ENCODE measurements at places on chromosomes 4 and X.

DNA sequence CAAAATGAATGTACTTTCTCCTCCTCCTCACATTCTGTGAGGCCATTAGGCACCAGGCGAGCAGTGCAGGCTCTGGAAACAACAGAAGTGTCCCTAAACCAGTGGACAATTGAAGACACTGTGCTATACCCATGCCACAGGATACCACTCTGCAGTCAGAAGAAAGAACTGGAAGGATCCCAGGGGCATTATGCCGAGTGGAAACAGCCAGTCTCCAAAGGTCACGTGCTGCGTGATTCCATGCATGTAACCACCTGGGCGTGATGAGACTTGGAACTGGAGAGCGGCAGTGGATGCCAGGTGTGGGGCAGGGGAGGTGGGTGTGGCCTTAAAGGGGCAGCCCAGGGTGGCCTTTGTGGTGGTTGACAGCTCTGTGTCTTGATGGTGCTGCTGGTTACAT lies 139.4 kb downstream of the EVC2 start:
- no peak for DNase-seq

- DNase-seq = no peak
Measured at GRCh38 chr4:87947381-87948160, 27.9 kb upstream of the SPP1 start.

- DNase-seq = no peak
Measured at GRCh38 chr4:178632415-178632814, 1190.2 kb upstream of the AGA start.

DNA sequence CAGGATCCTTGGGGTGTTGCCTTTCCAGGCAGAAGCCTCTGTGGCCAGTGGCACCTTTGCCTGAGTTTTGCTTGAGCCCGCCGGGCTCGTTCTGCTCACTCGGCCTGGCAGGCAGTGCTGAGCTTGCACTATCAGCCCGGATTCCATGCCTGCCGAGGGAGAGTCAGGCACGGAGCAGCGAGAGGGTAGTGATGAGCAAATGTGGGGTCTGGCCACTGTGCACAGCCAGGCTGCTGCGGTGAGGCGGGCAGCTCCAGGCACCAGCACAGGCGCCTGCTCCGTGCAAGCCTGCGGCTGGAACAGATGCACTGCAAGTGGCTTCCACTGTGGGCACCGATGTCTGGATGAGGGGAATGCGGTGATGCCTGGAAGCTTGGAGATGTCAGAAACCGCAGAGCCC lies 619.2 kb downstream of the RAPGEF2 start:
- no peak for DNase-seq

DNA sequence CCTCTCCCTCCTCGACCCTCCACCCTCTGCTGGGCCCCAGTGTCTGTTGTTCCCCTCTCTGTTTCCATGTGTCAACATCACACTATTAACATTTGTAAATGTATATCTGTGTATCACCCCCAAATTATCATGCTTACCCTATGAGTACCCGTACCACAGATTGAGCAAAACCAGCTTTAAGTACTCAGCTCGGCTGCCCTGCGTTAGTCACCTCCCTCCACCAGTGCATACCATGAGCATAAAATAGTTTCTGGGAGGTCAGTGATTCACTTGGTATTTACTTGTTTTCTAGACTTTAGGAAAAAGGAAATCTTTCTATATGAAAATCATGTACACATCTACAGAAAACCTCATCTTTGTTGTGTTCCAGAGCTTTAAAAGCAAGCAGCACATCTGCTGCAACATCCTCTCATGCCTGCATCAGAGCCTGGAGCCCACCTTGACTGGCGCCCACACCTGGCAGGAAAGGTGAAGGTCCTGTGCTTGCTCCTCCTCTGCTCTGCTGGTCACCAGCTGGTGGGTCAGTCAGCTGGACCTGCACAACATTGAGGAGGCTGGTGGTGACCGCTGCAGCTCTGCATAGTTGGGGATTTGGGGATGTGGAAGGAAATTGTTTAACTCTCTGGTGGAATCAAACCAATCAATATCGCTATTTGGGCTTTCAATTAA lies 214.4 kb upstream of the KLF3 start:
- no peak for DNase-seq

- DNase-seq = no peak
Measured at GRCh38 chr4:155914782-155915181, 11.3 kb downstream of the TDO2 start.

DNA sequence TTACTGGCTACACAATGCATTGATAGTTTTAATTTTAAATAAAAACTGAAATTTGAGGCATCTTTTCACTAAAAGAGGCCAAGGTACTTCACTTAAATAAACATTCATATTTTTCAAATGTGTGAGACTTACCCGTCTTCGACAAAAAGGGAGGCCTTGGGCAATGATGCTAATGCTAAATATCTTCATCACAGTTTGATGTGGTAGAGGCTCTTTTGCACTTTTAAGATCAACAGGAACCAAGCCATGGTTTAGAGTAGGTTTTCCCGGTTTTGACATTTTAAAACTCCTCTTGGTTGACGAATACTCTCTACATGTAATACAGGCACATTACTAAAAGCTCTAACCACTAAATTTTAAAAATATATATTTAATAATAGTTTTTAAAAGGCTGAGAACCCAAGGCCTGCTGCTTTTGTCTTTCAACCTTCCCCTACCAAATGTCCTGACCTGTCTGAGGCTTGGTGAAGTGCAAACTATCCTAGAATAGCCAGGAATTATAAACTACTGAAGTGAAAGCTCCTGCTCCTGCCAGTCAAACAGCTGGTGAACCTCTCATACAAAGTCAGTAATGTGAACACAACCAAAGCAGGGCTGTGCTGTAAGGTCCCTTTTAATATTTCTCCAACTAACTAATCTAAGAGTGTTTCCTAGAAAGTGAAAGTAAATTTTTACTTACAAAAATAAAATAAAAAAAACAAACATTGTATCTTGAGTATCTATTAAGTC lies 153.7 kb downstream of the FBXW7 start:
- no peak for DNase-seq

DNA sequence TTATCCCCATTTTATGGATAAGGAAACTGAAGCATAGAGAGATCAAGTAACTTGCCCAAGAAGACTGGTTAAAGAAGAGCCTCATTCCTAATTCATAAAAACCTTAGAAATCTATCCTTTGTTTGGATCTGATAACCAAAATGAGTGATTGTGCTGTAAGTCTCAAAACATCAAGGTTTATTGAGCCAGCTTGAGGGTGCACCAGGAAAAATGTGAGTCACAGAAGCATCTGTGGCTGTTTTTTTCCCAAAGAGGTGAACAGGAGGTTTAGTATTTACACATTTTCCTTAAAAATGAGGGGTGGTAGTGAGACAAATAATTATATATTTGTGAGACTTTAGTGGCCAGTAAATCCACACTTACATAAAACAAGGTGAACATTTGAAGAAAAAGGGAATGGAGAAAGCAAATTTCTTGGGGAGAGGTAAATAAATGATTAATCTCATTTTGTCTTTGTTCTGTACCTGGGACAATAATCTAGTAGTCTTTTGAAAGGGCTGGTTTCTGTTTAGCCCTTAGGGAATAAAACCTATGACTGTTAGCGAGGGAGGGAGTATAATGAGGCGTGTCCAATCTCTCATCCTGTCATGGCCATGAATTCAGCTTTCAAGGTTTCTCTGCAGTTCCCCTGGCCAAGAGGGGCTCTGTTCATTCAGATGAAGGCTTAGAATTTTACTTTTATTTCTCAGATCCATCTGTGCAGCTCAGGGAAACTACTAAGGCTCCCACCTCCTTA lies 12.2 kb upstream of the FMR1 start:
- DNase-seq = no peak

DNA sequence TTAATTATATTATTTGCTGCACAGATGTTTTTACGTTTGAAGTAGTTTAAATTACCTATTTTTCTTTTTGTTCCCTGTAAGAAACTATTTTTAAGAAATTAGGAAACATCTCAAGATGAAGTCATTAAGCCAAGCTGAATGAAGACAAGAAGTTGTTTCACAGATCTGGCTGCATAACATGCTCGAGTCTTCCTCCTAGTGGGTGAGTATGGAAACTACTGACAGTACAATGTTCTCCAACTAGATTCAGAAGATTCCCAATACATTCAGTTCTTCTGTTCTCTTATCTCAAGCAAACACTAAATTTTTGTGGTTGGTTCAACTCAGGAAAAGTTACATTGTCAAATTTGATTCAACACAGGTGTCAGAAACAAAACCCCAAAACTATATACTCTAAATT lies 256.8 kb upstream of the VCX start:
- DNase-seq = no peak

DNA sequence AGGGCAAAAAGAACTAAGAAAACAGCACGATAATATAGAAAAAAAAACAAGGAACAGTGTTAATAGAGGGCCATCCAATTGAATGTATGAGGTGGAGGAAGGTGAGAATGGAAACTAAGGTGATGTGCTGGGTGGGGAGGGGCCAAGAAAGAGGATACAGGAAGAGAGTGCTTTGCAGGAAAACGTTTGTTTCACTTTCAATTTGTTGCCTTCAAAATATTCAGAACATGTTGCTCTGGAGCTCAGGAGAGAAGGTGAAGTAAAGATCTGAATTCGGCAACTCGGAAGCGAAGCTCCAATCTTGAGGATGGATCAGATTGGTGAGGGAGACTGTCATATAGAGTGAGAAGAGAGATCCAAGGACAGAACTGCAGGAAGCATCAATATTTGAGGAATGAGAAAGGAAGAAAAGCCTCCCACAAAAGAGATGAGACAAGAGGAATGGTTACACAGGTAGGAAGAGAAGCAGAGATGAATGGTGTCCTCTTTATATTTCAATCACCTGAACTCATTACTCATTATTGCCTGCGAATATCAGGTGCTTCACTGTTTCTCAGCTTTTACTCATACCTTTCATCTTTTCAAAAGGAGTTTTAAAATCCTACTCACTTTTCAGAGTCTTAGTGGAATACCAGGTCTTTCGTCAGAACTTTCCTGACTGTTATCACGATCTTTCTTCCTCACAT lies 14.7 kb upstream of the SEC24D start:
- no peak for DNase-seq

DNA sequence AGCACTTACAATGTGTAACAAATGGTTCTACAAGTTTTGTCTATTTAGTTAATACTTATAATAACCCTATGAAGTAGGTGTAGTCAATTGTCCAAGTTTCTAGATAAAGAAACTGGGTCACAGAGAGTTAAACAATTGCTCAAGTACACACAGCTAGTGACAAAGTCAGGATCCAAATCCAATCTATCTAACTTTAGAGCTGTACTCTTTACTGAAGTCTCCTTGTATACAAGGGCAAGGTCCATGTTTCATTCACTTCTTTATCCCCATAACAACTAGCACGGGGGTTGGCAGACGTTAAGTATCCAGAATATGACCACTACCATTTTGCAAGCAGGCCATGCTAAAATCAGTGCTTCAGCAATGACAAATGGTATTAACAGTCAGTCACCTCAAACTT lies 141.0 kb downstream of the CHM start:
- no peak for DNase-seq
